Testis (tissue), 5 donors: ENCODE measurements at places on chromosomes 4 and X. TPM values are rescaled to one million over a fixed set of nuclear protein-coding genes. Genes with fewer than 3 reads are reported as not detected.

DDX53 gene
- 7.1 TPM for total RNA-seq

MTTP gene
- total RNA-seq: 6.8 TPM

ABLIM2 gene
- total RNA-seq: 6.9 TPM

- DNase-seq: no peak
Observed at GRCh38 chr4:34372815-34373214, 1871.5 kb downstream of the ARAP2 start.

DNA sequence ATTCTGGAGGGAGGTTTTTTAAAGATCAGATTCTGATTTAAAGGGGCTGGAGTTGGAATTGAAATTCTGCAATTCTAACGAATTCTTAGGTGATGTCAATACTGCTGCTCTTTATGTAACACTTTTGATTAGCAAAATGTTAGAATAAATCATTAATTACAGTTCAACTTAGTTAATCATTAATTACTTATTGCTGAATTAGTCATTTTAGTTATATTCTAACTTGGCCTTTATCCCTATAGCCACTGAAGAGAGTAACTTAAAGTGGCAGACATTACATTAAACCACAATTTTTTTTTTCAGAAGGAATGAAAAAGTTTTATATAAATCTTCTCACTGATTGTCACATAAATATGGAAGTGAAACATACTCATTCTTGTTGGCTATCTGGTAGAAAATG lies 206.6 kb upstream of the ITM2A start:
- DNase-seq: no peak

COL4A6 gene
- 2.4 TPM for total RNA-seq

- no peak for DNase-seq
Observed at GRCh38 chr4:72591547-72592454, 22.8 kb upstream of the ADAMTS3 start.

DNA sequence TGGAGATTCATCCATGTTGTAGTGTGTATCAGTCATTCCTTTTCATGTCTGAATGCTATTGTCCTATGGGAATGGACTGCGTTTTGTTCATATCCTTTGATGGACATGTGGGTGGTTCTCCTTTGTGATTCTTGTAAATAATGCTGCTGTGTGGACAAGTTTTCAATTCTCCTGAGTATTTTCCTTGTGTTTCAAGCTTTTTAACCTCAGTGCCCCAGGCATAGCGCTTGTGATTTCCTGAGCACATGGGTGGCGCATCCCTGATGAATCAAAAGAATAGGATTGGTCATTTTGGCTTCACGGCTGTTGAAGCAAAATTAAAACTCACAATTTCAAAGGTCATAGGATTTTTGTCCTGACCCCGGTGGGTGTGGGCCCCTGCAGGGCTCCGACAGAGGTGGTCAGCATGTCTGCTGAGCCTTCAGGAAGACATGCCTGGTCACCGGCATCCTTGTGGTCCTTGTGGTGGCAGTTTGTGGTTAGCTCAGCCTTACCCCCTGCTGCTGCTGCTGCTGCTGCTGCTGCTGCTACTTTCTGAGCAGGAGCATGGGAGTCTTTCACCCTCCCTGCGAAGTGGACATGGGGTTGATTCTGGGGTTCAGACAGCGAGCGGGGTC lies 30.0 kb downstream of the SHROOM2 start:
- no peak for DNase-seq

CLIC2 gene
- total RNA-seq: 3.5 TPM

DNA sequence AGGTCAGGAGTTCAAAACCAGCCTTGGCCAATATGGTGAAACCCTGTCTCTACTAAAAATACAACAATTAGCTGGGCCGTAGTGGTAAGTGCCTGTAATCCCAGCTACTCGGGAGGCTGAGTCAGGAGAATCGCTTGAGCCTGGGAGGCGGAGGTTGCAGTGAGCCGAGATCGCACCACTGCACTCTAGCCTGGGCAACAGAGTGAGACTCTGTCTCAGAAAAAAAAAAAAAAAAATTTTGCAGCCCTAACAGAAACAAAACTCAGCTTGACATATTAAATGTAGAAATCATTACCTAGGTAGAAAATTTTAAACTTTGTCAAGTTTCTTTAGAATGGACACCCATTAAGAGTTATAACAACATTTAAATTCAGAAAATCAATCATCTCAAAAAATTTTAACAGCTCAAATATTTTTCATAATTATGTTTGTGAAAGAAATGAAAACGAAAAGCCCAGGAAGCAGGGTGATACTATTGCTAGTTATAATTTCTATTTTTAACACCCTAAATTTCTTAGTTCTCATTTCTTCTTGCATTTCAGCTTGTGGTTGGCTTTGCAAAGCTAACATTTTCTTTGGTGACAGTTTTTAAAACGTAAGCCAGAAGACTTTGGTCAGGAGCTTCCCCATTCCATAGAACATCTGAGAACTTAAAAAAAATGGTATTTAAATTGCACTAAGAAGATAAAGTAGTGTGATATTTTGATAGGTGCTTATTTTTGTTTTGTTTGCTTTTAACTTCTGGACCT lies 33.3 kb upstream of the RBBP7 start:
- DNase-seq: no peak

GRCh38 chr4:13411942-13412341 lies 72.2 kb downstream of the RAB28 start:
- DNase-seq: no peak

GRCh38 chrX:73563738-73564068 lies 706 bp downstream of the CHIC1 start:
- DNase-seq: no peak

DNA sequence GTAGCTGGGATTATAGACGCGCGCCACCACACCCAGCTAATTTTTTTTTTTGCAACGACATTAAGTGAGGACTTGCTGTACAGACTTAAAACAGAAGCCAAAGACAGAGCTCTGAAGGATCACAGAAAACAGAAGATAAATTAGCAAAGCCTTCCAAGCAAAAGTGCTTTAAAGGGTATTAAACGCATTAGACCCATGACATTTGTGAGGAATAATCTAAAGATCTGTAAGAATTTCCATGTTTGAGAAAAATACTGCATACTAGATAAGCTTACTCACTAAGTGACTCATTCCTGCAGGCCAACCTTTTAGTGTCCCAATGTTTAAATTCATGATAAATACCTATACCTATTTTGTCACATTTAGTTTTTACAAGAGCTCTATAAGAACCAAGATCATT lies 27.4 kb downstream of the SMARCA1 start:
- no peak for DNase-seq

MAGEB18 gene
- 0.81 TPM for total RNA-seq

DNA sequence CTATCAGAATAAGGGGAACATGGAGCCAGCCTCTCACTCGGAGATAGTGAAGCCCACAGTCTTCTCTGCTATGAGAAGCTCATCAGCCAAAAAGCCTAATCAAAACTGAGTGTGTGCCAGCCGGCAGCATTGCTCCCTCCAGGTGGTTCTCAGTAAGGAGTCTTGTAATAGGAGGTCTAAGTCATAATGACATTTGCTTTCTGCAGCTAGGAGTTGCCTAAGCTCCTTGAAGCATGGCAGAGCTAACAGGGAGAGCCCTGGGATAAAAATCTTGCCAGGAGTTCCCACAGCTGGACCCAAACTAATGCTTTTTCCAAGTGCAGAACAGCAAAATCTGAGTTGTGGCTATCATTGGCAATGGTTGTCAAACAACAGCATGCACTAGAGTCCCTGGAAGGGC lies 245.2 kb downstream of the SPATA18 start:
- no peak for DNase-seq

DNA sequence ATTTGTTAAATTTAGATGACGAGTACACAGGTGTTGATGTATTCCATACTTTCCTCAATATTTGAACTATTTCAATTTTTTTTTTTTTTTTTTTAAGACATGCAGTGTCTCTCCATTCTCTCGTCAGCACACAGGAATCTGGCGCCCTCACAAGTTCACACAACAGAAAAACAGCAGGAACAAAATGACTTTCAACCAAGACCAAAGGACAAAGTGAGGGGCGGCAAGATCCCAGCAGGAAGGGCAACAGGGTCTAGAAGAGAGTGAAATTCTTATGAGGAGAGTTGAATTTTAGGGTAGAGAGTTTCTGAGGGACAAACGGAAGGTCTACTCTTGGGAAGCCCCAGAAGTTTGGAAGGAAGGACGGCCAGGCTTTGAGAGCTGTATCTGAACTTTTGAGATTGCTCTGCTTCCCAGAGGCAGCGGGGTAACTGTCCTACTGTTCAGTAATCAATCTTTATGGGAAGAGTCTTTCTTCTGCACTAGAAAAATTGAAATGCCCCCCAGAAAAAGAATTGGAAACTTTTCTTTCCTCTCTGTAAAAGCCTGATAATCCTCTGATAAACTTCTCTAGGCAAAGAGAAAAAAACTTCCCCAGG lies 760.2 kb downstream of the RAB28 start:
- DNase-seq: peak; percentile 55

DNA sequence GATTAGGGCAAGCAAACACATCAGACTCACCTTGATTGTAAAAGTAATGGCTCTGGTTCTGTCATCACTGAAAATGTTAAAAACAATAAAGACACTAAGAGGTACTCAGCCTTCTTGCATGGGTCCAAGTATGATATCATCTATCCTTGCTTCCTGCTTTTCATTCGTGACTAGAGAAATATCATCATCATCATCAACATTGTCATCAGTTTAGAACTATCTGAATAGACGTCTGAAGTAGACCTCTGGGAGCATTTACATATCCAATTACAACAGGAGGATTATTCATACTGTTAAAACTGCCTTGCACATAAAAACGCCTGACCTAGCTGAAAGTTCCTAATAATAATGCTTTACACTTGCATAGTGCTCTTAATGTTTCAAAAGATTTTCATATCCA lies 9.8 kb upstream of the FRAS1 start:
- no peak for DNase-seq

AKAP4 gene
- 71.5 TPM for total RNA-seq

HTN3 gene
- not detected for total RNA-seq

DNA sequence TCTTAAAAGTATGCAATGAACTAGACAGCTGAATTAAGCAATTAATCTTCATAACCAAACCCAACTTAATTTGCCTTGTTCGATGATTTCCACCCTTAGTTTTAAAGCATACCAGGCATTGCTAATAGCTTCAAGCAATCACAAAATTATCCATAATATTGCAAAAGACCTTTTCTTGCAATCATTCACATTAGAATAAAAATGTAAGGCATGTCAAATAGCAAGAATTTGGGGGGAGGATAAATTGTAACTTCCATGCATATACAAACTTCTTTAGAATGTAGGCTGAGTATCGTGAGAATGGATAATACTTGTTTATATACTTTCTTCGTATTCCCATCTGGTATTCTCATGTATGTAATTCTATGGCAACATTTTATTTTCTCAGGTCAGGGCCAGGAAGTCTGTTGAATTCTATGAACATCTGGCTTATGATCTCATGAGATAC lies 28.7 kb upstream of the BMP2K start:
- DNase-seq: no peak

SOWAHD gene
- 12.6 TPM for total RNA-seq

GRCh38 chrX:2974961-2975360 lies 31.4 kb upstream of the ARSH start:
- DNase-seq: no peak

GRCh38 chr4:106985830-106986229 lies 50.3 kb downstream of the DKK2 start:
- DNase-seq: no peak

DNA sequence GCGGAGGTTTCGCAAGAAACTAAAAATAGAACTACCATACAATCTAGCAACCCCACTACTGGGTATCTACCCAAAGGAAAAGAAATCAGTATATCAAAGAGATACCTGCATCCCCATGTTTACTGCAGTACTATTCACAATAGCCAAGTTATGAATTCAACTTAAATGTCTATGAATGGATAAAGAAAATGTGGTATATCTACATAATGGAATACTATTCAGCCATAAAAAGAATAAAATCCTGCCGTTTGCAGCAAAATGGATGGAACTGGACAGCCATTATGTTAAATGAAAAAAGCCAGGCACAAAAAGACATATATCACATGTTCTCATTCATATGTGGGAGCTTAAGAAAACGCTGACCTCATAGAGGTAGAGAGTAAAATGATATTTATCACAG lies 65.3 kb downstream of the LCORL start:
- DNase-seq: no peak

POU3F4 gene
- not detected for total RNA-seq

GPR101 gene
- total RNA-seq: not detected

DNA sequence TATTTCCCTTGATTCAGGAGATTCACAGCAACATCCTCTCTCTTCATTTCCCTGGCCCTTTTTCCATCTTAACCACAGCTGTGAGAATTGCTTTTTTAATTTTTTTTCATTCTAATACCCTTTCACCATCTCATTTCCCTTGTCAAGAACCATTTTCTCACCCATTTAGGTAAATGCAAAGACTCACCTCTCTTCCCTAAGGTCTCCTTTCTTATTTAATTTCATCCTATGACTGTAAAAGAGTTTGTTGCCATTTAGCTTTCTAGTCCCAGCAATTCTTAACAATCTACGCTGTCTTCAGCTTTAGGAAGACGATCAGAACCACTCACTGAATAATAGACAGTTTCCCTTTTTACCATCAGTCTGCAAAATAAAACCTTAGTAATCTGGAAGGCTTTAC lies 241.1 kb upstream of the ETNPPL start:
- no peak for DNase-seq
